ENCODE measurements at places on chromosomes 3 and 15.

- DNase-seq: no peak
These were observed 1.4 kb upstream of the WNT5A start for GRCh38 chr3:55488398-55489055.

- no peak for DNase-seq
These were observed 96.1 kb upstream of the CHD2 start for GRCh38 chr15:92803852-92804609.

- DNase-seq: no peak
These were observed 83.3 kb upstream of the SNRK start for GRCh38 chr3:43203022-43203421.

DNA sequence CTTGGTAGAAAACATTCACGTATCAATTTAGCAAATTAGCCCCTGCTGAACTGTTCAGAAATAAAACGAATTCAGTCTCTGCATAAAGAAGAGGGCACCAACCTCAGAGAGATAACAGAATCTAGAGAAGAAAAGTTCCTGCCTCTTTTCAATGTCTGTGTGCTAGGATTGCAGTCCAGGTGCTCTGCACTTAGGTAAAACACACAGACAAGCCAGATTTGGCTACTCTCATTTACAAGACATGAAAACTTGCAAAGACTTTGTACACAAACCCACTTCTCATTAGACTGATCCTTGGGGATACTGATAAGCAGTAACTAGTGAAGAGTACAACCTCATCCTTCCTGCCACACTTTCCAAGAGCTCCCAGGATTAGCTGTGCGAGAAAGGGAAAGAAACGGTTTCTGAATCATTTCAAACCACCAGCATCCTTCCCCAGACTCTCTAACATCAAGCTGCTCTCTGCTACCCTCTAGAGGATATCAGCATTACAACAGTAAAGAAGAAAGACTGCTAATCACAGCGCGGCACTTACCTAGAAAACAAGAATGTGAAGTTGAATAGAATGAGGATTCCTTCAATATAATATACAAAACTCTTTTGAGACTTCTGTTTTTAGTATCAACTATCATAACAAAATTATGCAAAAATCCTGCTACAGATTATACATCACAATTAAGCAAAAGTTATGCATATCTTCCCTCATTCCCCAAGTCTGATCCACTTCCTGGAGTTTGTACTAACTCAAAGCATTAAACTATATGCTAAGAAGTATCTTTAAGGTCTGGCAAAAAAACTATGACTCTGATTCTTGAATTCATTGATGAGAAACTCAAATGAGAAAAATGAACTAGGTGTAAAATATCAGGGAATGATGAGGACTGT is 306.4 kb downstream of the MAGI1 start:
- DNase-seq: no peak

DNA sequence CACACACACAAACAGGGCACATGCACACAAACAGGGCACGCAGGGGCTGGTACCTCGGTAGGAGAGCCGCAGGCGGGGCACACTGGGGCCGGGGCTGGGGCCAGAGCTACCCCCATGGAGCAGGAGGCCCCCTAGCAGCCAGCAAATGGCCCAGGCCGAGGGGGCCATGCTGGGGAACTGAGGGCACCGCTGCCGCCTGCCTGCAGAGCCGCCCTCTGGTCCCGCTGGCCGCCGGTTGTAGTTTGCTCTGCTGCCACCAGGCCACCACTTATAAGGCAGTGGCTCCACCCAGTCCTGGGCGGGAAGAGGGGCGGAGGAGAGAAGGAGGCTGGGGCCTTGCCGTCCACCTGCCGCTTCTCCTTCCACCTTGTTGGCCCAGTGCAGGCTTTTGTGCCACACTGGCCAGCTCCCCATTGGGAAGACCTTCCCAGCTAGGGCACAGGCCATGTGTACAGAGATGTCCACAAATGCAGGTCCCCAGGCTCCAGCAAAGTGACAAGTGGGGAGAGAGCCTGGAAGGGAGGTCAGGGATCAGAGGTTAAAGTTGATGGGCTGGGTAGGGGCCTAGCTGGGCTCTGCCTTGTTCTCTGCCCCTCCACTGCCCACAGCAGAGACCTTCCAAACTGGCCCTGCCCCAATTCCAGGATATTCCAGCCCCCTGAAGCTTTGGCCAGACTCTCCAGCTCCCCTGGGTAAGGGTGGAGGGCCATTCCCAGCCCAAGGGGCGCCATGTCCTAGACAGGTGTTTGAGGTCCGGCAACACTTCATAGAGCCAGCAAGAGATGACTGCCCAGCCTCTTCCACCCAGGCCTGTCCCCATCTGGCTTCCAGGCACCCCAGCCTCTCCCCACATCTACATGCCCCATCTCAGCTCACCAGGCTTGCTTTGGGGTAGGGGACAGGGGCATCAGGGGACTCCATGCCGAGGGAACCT is at the start of gene SEMA3G:
Gene SEMA3G (minus strand): TSS at position 244 of the 934 bp plus-strand sequence. CDS start 76 bp downstream, at position 168.
- peak; percentile 54 for DNase-seq

DNA sequence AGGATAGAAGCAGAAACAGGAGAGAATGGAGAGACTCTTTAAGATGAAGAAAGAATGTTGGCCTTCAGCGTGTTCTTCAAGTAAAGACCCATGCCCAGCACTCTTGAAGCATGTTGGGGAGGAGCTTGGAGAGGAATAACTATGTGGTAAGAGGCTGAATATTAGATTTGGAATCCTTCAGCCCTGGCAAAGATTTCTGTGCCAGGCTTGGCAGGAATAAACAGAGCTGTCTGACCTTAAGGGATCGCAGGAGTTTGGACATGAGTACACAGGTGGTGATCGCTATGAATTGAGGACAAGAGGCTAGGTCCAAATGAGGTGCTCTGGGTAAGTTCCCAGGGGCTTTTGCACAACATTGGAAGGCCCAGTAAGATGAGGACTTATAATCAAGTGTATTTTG is 132.6 kb upstream of the TBL1XR1 start:
- DNase-seq: no peak

GRCh38 chr3:40718681-40719080 is 193.9 kb downstream of the ZNF621 start:
- DNase-seq: no peak

DNA sequence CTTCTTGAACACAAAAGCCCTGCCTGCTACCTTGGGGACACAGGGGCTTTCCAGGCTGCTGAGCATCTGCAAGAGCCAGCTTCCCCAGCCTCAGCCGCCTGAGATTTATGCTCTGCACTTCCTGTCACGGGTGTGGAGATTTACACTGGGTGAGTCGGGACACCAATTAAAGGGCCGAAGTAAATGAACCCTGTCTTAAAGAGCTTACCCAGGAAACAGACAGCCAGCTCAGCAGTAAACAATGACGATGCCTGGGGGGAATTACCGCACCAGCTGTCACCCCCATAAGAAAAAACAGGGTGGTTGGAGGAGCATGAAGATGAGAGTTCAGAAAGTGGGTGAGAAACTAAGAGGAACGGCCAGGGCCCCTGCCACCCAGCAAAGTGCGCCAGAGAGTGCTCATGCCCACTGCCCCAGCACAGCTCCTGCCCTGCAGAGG is 37.5 kb upstream of the IQSEC1 start:
- DNase-seq: no peak

DNA sequence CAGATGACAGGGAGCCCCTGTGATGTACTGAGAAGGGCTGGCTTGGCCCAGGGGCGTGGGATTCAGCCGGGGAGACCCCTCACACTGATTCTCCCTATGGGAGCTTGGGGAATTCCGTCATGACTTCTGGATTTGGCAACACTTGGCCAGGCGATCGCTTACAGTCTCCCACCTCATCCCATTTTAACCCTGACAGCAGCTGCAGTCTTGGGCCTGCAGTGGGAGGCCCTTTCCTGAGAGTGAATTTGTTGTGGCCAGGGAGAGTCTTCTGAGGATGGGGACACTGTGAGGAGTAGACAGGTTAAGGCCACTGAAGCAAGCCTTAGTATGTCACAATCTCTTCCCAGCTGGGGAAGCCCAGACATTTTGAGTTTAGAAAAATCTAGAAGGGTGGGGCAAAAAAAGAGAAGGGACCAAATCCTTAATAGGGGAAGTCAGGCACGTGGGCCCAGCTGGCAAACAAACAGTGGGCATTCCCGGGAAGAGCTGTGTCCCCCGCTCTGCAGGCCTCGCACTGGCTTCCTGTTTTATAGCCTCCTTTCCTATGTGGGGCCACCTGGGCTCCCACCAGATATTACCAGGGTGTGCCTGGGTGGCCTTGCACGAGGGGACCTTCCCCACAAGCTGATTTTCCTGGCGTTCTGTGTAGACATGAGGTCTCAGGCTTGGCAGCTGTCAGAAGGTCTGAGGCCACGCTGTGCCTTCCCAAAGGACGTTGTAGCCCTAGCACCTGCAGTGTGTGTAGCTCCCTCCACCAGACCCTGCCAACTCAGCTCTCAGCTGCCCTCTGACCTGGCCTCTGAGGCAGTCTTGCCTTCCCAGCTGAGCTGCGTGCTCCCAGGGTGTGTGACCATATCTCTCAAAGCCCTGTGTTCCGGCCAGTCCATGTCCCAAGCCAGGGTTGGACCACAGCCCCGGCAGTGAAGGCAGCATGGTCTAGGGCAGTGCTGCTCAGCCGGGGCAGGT is 64.5 kb downstream of the FEM1B start:
- DNase-seq: no peak

- DNase-seq: no peak
These were observed 115.0 kb downstream of the RAP2B start for GRCh38 chr3:153277029-153277428.

- no peak for DNase-seq
These were observed 33.5 kb downstream of the EBLN2 start for GRCh38 chr3:73094951-73095350.

GRCh38 chr3:82736696-82737277 is 975.3 kb upstream of the GBE1 start:
- DNase-seq: no peak

DNA sequence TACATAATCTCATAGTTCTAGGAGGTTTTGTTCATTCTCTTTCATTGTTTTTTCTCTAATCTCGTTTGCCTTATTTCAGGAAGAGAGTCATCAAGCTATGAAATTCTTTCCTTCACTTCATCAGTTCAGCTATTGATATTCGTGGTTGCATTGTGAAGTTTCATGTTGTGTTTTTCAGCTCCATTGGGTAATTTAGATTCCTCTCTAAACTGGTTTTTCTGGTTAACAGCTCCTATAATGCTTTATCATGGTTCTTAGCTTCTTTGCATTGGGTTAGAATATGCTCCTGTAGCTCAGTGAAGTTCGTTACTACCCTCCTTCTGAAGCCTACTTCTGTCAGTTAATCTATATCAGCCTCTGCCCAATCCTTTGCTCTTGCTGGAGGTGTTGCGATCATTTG is 69.4 kb upstream of the CD96 start:
- no peak for DNase-seq

Data from progenitor cell of endocrine pancreas (in vitro differentiated cells).